ENCODE measurements at places on chromosomes 16 and 17. TPM values are rescaled to one million over a fixed set of nuclear protein-coding genes. Genes with fewer than 3 reads are reported as not detected.

DNA sequence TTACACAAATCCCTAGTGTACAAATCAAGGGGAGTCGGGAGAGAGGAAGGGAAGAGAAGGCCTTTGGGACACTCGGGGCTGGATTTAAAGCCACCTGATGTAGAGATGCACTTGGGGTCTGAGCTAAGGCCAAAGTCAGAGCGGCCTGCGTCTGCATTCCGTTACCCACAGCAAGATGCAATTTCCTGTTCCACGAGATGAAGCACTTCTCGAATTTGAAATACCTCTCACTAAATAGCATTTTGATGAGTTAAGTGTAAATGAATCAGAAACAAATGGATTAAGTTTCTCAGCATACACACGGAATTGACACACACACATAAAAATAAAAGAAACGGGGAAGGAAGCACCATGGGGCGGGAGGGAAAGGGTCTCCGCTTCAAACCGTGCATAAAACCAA is 386.0 kb downstream of the SOX9 start:
- DNase-seq = no peak

- DNase-seq = peak; percentile 18
Measured at GRCh38 chr17:36849871-36850348, 87.4 kb upstream of the LHX1 start.

Gene ACSM5
- total RNA-seq = not detected

Gene RNF112
- 0.58 TPM for total RNA-seq

Gene NME2
- total RNA-seq = 368 TPM

- DNase-seq = no peak
Measured at GRCh38 chr17:77369544-77369971, 228.8 kb downstream of the SEC14L1 start.

GRCh38 chr16:608019-608418 is 18.2 kb downstream of the RAB40C start:
- no peak for DNase-seq

Gene ATAD5
- 27.1 TPM for total RNA-seq

Gene HOXB3
- 3.1 TPM for total RNA-seq

Gene MYH11
- total RNA-seq = 0.04 TPM

Gene CEP295NL
- total RNA-seq = not detected

GRCh38 chr17:50125420-50125997 is 4.5 kb downstream of the SAMD14 start:
- DNase-seq = no peak

GRCh38 chr17:28744972-28745785 is 1.4 kb downstream of the TRAF4 start:
- DNase-seq = peak; percentile 45

Gene RUNDC3A
- 0.10 TPM for total RNA-seq

- DNase-seq = no peak
Measured at GRCh38 chr17:38873640-38874380, 4.0 kb downstream of the LASP1 start.

Gene DHX8
- total RNA-seq = 78.8 TPM

DNA sequence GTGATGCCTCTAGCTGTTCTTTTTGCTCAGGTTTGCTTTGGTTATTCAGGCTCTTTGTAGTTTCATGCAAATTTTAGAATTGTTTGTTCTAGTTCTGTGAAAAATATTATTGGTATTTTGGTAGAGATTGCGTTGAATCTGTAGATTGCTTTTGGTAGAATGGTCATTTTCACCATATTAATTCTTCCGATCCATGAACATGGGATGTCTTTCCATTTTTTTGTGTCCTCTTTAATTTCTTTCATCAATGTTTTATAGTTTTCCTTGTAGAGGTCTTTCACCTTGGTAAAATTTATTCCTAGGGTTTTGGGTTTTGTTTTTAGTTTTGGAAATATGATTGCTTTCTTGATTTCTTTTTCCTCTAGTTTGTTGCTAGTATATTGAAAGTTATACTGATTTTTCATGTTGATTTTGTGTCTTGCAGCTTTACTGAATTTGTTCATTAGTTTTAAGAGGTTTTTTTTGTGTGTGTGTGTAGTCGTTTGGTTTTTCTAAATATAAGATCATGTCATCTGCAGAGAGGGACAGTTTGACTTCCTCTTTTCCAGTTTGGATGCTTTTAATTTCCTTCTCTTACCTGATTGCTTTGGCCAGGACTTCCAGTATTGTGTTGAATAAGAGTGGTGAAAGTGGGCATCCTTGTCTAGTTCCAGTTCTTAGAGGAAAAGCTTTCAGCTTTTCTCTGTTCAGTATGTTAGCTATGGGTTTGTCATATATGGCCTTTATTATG is 42.4 kb downstream of the NSRP1 start:
- DNase-seq = no peak

GRCh38 chr17:8839410-8839935 is 28.0 kb downstream of the PIK3R6 start:
- no peak for DNase-seq

DNA sequence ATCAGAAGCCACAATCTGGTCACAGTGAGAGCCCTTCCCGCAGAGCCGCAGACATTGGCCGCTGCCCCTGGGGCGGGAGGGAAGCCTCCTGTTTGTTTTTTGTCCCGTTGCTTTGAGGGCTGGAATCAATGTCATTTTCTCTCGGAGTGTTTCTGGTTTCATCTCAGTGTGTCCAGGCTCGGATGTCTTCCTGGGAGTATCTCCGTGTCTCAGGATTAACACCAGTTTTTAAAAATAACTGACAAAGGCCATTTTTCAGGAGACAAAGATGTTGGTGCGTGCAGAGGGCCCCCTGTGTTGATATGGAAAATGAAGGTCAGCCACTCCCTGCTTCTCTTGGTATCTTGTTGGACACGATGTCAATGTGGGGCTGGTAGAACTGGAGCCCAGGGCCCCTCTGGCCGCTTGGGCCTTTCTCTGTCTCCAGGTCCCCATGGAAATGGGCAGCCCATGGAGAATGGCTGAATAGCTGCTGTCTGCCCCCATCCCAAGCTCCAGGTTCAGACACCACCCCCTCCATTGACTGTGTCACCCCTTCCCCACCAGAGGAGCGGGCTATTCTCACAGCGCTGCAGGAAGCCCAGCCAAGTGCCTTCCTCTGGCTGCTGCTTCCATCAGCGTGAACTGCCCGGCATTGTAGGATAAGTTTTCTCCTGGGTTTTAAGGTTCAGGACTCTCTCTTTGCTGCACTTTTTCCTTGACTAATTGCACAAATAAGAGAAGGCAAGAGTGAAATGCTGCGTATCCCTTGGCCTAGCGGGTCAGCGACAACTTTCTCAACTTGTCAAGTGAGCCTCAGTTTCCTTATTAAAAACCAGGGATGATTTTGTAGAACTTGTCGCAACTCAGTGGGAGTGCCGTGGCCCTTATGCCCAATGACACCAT is 72.2 kb upstream of the METTL9 start:
- DNase-seq = no peak

GRCh38 chr17:77857613-77858012 is 100.9 kb upstream of the TNRC6C start:
- DNase-seq = no peak

- DNase-seq = peak; percentile 7
Measured at GRCh38 chr17:32755045-32755805, 121.7 kb downstream of the MYO1D start.

GRCh38 chr17:50275279-50275678 is 1.0 kb downstream of the TMEM92 start:
- no peak for DNase-seq

GRCh38 chr17:1957037-1957436 is 68.1 kb downstream of the RTN4RL1 start:
- no peak for DNase-seq

DNA sequence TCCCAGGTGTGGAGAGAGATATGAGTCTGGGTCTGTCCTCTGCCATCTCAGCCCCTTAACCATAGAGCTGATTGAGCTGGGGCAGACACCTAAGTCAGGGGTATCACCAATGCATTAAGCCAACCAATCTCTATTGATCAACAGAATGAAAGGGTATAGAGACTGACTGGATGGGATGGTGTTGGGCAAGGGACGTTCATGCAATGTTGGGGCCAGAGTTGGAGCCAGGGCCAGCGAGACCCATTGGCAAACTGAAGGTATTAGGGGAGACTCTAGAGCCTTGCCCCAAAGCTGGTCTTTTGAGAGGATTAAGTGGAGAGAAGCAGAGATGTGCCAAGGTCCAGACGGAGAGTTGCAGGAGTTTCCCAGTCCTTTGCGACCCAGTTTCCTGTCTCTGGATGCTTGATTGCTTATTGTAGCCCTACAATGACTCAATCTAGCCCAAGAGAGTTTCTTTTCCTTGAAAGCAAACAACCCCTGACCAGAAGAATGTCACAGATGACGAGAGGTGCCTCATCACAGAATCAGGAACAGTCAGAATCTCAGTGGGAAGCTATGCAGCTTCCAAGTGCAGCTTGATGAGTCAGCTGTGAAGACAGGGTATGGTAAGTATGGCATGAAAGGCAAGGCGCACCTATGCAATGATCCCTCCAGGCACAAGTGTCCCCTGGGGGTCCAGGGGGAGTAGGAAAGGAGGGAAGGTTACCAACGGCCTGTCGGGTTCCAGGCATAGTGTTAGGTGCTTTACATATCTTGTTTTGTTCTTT is 137.2 kb downstream of the UTP18 start:
- no peak for DNase-seq

- DNase-seq = no peak
Measured at GRCh38 chr16:90081606-90081970, 4.5 kb upstream of the PRDM7 start.

Gene YBX2
- 0.55 TPM for total RNA-seq

DNA sequence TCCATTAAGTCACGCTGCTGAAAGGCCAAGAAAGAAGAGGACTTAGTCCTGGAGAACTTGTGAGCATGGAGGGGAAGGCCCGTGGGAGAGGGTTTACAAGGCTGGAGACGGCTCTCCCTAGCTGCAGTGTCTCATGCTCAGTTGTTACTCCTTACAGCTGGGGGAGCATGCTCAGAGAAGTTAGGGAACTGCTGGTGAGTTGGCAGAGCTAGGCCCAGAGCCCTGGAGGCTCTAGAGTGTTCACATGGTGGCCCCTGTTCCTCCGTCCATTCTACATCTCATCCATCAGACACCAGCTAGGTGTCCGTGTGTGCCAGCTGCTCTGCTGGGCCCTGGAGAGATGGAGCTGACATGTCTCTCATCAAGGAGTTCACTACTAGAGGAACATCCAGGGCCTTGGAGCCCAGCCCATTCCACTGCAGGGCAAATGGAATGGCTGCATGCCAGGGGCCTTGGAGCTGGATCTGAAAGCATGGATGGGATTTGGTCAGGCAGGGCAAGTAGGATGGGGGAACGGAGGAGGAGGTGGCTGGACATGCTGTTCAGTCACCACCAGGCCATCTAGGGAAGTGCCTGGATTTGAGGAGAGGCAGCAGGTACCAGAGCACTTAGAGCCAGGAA is 6.3 kb downstream of the XYLT2 start:
- DNase-seq = no peak

Gene HSD17B2
- not detected for total RNA-seq

DNA sequence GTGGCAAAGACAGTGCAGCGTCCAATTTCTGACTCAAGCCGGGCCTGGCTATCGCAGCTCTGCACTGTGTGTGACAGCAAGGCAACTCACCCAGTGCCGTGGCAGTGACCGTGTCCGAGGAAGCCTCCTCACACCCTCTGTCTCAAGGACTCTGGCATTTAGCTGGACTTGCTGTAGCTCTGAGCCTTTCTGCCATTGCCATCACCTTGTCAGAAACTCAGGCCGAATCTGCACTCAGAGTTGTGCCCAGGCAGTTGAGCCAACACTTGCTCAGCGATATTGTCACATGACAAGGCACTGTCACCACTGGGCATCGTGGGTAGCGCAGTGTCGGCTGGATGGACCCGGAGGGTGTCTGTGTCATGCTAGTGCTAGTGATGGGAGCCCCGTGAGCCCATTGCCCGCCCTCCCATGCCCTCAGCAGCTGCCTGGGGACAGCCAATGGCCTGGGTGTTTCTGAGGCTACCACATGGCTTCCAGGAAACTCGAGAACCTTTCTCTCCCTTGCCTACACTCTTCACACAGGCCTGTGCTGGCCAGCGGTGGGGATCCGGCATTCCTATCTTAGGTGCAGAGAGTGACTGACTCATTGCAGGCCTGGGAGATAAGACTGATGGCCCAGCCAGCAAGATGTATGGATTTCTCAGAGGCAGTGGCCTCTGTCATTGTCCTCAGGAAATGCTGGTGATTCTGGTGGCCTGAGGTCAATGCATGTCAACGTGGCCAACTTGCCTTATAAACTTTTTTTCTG is 22.1 kb upstream of the STH start:
- DNase-seq = no peak

DNA sequence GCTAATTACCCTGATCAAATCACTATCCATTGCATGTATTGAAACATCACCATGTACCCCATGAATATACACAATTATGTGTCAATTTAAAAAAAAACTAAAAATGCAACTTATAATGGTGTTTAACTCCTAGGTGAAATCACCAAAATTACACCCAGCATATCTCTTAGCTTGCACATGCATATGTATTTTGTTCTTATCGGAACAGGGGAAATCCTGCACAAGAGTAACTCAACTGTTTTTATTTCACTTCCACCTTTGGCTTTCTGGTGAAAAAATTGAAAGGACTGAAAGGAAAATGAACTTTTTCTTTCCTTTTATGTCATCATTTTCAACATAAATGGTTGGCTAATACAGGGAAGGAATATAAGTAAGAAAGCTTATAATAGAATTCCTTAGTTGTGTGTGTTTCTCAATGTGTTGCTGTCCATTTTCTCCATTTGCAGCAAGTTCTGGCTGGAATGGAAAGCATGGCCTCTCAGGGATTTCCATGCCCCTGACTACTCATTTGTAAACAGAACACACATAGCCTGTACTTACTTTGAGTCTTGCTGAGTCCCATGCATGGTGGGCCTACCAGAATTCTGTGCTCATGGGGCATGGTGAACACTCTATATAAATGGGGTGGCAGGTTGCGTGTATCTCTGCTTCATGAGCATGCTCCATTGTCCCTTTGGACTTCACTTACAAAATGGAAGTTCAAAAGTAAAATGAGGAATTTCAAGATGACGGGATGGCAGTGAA is 462.0 kb downstream of the HS3ST3B1 start:
- no peak for DNase-seq

DNA sequence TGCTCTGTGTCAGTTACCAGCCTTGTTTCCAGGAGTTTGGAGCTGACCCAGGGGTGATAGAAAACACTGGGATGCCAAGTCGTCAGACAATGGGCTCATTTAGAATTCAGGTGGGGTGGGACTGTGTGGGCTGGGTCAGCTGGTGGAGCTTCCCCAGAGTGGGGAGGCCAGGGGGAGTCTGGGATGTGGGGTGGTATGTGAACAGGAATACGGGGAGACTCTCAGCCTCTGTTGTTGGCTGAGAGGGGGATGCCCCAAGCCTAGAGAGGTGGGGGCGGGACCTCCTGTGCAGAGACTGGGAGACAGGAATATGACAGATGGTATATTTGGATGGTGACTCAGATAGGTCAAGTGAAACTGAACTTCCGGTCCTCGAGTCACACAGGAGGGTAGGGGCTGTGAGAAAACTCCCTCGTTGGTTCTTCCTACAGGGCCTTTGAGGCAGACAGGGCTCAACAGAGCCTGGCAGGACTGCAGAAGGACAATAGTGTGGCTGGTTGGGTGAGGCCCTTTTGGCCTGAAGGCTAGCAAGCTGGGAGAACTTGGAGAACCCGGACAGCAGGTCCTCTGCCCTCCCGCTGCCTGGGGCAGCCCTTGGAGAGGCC is 23.7 kb downstream of the CDH1 start:
- DNase-seq = peak; percentile 22

DNA sequence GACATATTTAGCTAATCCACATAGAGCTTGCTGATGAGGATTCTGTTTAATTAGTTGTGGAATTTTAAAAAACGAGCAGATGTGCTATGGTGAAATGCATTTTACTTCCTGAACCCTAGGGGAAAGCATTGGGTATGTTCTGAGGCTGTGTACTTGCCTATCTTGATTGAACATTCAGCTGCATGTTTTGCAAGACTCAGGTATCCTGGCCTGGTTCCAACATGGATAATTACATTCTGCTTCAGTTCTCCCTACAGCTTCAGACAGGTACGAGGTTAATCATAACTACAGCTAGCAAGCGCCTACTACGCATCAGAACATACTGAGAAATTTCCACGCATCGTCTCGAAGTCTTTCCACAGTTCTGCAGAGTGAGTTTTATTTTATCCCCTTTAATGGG is 77.0 kb downstream of the HS3ST2 start:
- DNase-seq = no peak
